Activated CD8-positive, alpha-beta memory T cell treated with anti-CD3 and anti-CD28 coated beads for 1 hour (primary cell): ENCODE measurements at places on chromosomes 5 and 9.

DNA sequence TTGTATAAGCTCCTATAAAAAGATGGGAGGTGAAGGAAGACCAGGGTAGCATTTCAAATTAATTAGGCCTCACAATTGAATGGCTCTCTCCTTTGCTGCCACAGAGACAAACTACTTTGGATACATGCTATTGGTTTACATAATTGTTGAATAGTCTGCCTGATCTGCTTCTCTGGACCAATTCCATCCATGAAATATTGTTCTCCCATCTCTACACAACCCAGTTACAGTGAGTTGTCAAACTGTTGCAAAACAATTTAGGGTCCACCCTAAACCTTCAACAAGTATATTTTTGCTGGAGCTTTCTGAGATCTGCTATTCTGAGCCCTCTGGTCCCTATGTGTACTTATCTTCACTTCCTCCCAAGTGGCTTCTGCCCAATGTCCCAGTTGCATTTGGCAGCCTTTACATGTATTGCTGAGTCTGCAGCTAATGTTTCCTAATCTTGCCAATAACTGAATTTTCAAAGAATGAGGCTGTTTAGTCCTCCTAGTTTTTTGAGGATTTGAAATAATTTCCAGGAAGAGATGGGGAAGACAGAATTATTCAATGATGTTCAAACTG lies 38.9 kb downstream of the AGTPBP1 start:
- DNase-seq = no peak

GRCh38 chr9:128902351-128903078 lies 18.3 kb upstream of the PHYHD1 start:
- DNase-seq = peak; percentile 78

GRCh38 chr9:92713528-92713927 lies 43.6 kb upstream of the IPPK start:
- DNase-seq = no peak

DNA sequence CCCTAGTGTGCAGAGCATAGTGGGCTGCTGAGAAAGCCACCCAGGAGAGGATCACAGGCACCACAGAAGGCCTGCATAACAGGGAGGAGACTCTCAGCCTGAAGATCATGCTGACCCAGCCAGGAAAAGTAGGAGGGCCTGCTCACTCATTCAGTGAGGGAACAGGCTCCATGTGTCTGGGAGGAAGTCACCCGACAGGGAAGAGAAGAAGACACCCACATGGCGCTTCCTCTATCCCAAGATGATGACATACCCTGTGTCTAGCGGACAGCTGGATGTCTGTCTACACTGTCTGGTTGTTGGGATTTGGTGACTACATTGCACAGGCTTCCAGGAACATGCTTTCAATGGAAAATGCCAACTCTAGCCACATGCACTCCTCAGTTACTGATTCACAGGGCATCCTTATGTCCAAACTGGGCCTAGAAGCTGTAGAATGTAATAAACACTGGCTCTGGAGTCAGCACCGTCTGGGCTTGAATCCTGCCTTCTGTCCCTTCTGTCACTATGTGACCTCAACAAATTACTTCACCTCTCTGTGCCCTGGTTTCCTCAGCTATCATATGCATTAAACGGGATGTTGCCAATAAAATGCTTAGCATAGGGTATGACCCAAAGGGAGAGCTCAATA lies 47.6 kb downstream of the KLHL3 start:
- no peak for DNase-seq

DNA sequence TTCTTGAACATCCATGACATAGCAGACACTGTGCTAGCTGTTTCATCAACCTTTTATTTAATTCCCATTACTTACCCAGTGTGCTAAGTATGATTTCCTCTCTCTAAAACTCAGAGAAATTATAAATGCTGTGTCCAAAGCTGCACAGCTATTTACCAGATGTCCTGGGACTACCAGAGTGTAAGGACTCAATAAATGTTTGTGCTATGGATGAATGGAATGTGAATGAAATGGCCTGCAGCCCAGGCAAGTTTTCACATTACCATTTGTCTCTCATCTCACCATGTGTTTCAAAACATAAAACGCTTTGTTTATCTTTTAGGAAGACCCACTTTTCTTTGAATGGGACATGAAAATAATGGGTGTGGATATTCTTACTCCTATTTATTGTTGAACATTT lies 96.2 kb downstream of the ARHGEF28 start:
- no peak for DNase-seq
